Stimulated activated CD4-positive, alpha-beta T cell treated with anti-CD3 and anti-CD28 coated beads, Interleukin-15, amount 100 ng/mL, for 1 hour (primary cell): ENCODE measurements at places on chromosomes 7 and 10.

DNA sequence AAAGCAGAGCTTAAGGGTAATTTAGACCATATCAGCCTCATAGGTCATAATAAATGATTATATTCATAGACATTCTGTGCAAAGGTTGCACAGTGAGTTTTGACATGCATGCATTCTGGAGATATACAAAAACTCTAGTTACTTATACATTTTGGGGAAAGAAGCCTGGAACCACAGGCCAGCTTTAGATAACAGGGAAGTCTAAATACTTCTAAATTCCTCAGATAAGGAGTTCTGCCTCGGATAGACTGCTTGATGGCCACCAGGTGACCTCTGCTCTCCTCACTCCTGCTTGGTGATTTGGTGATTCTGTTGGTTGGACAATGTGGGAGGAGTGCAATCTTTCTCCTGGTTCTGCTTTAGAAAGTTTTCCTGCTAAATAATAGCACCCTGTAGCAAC, 77.9 kb downstream of the SGMS1 start:
- DNase-seq, result no peak

- no peak for DNase-seq
These were observed 975.2 kb downstream of the SORCS1 start for GRCh38 chr10:106189292-106189691.

DNA sequence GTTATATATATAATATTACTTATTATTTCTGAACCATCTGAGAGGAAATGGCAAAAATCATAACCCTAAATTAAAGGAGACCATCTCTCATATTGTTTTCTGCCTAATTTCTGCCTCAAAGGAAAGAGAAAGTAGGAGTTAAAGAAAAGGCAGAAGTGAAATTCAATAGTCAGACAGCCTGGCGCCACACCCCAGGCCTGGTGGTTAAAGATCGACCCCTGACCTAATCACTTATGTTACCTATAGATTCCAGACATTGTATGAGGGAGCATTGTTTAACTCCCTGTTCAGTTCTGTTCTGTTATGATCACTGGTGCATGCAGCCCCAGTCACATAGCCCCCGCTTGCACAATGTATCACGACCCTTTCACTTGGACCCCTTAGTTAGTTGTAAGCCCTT, 24.9 kb upstream of the CHST3 start:
- DNase-seq, result no peak

DNA sequence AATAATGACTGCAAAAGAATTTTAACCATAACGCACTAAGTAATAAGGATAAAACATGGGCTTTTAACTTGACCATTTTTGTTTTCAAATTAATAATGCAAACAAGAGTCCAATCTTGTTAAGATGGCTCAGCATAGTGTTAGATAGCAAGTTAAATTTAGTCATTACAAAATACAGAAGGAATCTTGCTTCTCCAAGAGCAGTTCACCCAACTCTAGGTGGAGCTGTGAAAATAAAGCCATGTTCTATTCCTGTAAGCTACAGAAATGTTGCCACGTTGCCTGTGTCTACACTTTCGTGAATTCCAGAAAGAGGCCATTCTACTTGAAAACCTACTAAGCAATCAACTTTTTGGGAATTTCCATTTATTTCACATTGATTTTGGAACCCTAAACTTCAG, 191.9 kb downstream of the SFMBT2 start:
- no peak for DNase-seq
